T-helper 17 cell (primary cell): ENCODE measurements at places on chromosomes 4 and X.

DNA sequence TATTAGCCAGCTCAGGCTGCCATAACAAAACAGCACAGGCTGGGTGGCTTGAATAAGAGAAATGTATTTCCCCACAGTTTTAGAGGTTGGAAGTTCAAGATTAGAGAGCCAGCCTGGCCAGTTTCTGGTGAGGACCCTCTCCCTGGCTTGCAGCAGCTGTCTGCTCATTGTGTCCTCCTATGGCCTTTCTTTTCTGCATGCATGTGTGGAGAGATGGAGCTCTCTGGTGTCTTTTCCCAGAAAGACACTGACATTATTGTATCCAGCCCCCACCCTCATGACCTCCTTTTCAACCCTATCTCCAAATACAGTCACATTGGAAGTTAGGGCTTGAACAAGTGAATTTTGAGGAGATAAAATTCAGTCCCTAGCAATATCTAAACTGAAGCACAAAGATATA, 263.8 kb upstream of the PABPC4L start:
- H3K27me3 ChIP-seq, result no peaks in the 10 kb centered on the region
- no peaks in the 10 kb centered on the region for H3K4me1 ChIP-seq
- no peak for DNase-seq
- H3K4me3 ChIP-seq, result no peak overlapping the region
- H3K27ac ChIP-seq, result no peak overlapping the region

DNA sequence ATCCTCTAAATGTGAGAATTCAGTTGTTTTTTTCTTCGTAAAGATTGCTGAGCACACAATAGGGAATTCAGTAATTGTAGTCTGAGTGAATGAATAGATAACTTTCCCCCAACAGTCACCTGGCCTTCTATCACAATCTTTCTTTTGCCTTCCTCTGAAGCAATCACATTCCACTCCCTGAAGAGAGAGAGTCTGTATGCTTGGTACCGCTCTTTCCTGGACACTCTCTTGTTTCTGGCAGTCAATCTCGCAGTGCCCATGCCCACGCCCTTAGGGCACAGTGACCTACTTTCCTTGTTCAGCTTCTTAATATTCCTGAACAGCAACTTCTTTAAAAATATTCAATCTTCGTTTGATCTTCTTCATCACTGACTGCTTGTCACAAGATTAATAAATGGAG, 255.9 kb downstream of the ADAMTS3 start:
- H3K4me3 ChIP-seq, result no peak overlapping the region
- no peak overlapping the region for H3K27ac ChIP-seq
- H3K27me3 ChIP-seq, result peaks cover 13% of the 10 kb centered on the region
- H3K4me1 ChIP-seq, result peaks cover 2% of the 10 kb centered on the region

- H3K27ac ChIP-seq, result no peak overlapping the region
- H3K4me3 ChIP-seq, result no peak overlapping the region
- H3K36me3 ChIP-seq, result no peaks in the 10 kb centered on the region
- no peaks in the 10 kb centered on the region for H3K4me1 ChIP-seq
- no peak for DNase-seq
- no peaks in the 10 kb centered on the region for H3K27me3 ChIP-seq
Observed at GRCh38 chr4:166518776-166519175, 645.7 kb downstream of the TLL1 start.

DNA sequence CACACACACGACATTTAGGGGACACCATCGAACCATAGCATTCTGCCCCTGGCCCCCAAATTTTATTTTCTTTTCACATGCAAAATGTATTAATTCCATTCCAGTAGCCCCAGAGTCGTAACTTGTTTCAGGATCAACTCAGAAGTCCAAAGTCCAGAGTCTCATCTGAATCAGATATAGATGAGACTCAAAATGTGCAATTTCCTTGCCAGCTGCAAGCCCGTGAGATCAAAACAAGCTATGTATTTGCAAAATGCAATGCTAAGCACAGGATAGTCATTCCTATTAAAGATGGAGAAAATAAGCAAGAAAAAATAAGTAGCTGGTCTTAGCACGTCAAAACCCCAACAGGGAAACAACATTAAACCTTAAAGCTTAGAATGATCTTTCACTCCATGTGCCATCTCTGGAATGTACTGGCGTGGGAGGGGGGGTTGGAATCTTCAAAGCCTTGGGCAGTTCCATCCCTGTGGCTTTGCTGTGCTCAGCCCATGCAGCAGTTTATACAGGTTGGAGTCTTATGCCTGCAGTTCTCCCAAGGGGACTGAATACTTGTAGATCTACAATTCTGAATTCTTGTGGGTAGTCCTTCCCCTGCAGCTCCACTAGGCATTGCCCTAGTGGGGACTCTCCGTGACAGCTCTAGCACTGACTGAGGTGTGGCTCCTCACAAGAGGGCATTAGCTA, 47.7 kb upstream of the SYTL5 start:
- no peak overlapping the region for H3K4me3 ChIP-seq
- H3K27me3 ChIP-seq, result no peaks in the 10 kb centered on the region
- DNase-seq, result no peak

DNA sequence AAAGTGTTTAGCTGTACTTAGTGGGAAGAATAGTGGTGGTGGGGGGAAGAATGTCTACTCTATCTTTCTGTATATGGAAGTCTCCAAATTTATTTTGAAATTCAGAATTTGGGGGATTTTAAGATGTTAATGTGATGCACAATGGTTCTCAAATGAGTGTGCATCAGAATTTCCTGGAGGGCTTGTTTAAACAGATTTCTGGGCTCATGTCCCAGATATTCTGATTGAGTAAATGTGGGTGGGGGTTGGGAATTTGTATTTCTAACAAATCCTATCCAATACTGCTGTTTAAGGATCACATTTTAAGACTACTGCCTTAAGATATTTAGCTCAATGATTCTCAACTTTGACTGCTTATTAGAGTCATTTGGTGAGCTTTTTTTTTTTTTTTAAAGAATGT, 15.1 kb upstream of the INTS6L start:
- no peak overlapping the region for H3K4me3 ChIP-seq
- no peaks in the 10 kb centered on the region for H3K27me3 ChIP-seq
- no peaks in the 10 kb centered on the region for H3K36me3 ChIP-seq
- no peak overlapping the region for H3K27ac ChIP-seq
- H3K4me1 ChIP-seq, result no peaks in the 10 kb centered on the region
- DNase-seq, result no peak

DNA sequence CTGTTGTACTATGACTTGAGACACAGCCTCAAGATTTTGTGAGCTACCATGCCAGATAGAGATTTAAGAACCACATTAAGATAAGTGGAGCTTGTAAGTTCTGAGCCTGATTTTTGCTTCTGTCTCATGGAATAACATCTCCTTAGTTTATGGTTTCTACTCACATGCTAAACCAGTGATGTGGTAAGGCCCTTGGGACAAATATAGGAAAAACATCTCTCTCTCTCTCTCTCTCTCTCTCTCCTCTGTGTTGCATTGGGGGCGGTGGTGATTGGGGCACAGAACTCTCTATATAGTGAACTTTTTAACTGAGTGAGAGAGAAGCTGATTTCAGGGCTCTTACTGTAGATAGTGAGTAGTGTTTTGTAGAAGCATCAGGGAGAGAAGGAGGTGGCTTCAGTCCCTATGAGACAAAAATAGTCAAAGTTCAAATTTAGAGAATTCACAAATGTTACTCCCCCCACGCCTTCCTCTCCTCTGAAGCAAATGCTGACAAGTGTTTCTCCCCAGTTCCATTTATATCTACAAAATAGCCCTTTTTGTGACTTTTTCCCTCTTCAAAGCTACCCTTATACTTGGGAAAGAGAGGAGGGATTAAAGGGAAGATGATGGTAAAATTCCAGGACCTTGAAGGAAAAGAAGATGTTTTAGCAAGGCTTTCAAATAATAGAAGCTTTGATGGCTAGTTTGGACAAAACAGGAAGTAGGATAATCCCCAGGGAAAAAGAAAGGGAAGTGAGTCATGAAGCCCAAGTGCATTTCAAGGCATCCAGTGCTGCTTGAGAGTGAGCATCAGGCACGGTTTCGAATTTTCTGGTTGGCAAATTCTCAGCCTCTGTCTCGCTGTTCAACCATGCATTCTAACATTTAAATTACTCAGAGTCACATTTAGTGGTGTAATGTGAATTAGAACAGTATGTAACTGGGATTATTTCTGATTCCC, 134.3 kb upstream of the AP1S2 start:
- peaks cover 7% of the 10 kb centered on the region for H3K27me3 ChIP-seq
- no peak overlapping the region for H3K27ac ChIP-seq
- H3K4me3 ChIP-seq, result no peak overlapping the region
- no peak for DNase-seq
- H3K4me1 ChIP-seq, result peaks cover 3% of the 10 kb centered on the region
- no peaks in the 10 kb centered on the region for H3K36me3 ChIP-seq

- H3K4me1 ChIP-seq, result peaks cover 7% of the 10 kb centered on the region
- no peak overlapping the region for H3K27ac ChIP-seq
- H3K4me3 ChIP-seq, result no peak overlapping the region
- no peaks in the 10 kb centered on the region for H3K36me3 ChIP-seq
Observed at GRCh38 chr4:3399277-3400194, 42.2 kb upstream of the HGFAC start.

- DNase-seq, result no peak
- H3K27ac ChIP-seq, result no peak overlapping the region
- no peak overlapping the region for H3K4me3 ChIP-seq
- peaks cover 9% of the 10 kb centered on the region for H3K27me3 ChIP-seq
- peaks cover 2% of the 10 kb centered on the region for H3K36me3 ChIP-seq
- peaks cover 16% of the 10 kb centered on the region for H3K4me1 ChIP-seq
Observed at GRCh38 chr4:183110244-183110643, 11.2 kb downstream of the WWC2 start.

- H3K27me3 ChIP-seq, result no peaks in the 10 kb centered on the region
- H3K36me3 ChIP-seq, result no peaks in the 10 kb centered on the region
- no peak for DNase-seq
- no peak overlapping the region for H3K4me3 ChIP-seq
Observed at GRCh38 chr4:92600638-92601037, 296.9 kb downstream of the GRID2 start.
